Iris pigment epithelial cell (primary cell): ENCODE measurements at places on chromosomes 3 and 15.

- DNase-seq = no peak
Measured at GRCh38 chr3:197856199-197856816, 65.3 kb downstream of the LRCH3 start.

- DNase-seq = no peak
Measured at GRCh38 chr15:41435037-41435786, 18.3 kb downstream of the RTF1 start.

- no peak for DNase-seq
Measured at GRCh38 chr3:89311581-89311980, 204.2 kb downstream of the EPHA3 start.

DNA sequence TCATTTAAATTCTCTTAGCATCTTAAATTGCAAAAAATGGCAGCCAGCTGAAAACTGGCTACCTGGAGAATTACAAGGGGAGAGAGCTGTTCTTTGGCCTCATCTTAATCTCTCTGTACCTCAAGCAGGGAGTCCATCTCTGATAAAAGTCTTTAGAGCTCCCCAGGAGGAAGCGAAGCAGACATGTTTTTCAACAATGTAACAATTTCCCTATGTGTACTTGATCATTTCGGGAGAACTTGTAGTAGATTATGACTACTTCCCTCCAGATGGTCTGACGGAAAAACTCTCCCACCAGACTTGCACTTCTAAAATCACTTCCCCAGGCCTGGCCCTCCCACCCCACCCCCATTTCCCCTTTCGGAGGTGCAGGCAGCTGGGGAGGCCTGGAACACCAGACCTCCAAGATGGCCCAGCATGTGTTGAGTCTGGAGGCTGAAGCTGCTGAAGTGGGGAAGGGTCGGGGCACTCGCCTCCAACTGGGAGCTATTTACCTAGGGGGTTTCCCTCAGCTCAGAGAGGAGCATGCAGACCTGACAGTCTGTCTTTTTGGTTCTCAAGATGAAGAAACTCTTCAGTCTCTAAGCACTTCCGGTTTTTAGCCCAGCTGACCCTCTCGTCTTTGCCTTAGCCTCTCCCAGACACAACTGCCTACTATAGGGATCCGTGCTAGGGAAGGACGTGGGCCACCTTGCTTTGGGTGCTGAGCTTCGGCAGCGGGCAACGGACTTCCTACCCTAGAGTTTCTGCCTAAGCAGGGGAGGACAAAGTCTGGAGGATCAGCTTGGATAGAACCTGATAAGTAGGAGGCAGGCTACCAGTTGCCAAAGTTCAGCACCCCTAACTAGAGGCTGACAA is 164.0 kb upstream of the TBL1XR1 start:
- DNase-seq = no peak

DNA sequence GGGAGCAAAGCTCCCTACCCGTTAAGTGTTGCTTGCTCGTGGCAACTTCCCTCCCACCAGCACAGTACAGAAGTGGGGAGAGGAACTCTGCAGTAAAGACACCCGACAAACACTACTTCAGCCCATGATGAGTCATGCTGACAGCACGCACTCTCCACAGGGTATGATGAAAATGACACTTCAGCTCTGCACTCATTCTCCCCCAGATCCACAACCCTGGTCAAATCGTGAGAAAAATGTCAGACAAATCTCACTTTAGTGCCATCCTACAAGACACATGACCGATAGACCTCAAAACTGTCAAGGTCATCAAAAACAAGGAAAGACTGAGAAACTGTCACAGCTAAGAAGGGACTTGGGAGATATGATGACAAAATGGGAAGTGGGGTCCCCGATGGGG is 278.9 kb downstream of the OCA2 start:
- DNase-seq = peak; percentile 25

DNA sequence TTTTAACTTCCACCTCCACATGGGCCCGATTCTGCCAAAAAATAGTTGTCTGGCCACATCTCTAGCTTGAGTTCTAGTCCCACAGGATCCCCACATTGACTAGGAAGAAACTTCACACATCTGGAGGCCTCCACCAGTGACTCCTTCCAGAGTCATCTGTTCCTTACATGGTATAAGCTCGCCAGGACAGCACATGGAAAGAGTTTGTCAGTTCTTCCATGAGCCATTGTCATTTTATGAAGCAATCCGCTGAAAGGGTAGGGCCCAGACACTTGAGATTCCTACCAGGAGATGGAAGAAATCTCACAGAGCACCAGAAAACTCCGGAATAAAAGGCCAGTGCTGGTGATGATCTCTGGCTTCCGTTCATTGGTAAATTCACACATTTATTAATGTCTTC is 350.5 kb upstream of the ICE2 start:
- no peak for DNase-seq

GRCh38 chr3:42369304-42369703 is 41.1 kb downstream of the LYZL4 start:
- peak; percentile 9 for DNase-seq

DNA sequence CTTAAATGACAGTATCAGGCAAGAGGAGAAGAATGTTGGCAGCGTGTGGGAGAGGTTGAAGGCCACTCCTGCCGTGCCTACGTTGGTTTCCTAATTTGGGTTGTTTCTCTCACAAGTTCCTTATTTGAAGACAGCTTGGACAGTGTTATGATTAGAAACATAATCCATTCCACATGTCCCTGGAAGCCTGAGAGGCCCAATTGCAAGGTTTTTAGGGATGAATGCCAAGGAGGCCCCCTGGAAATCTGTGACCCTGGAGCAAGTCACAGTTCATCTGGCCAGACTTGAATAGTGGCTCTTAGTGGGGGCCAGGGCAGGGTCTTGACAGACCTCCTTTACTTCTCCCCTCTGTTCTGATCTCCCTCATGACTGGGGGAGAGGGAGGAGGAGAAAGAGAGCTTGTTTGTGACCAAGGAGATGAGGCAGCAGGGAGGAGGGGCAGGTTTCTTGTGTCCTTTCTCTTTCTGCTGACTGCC is 584.4 kb upstream of the TBL1XR1 start:
- peak; percentile 88 for DNase-seq

- DNase-seq = no peak
Measured at GRCh38 chr15:45744236-45744589, 109.4 kb downstream of the SQOR start.

DNA sequence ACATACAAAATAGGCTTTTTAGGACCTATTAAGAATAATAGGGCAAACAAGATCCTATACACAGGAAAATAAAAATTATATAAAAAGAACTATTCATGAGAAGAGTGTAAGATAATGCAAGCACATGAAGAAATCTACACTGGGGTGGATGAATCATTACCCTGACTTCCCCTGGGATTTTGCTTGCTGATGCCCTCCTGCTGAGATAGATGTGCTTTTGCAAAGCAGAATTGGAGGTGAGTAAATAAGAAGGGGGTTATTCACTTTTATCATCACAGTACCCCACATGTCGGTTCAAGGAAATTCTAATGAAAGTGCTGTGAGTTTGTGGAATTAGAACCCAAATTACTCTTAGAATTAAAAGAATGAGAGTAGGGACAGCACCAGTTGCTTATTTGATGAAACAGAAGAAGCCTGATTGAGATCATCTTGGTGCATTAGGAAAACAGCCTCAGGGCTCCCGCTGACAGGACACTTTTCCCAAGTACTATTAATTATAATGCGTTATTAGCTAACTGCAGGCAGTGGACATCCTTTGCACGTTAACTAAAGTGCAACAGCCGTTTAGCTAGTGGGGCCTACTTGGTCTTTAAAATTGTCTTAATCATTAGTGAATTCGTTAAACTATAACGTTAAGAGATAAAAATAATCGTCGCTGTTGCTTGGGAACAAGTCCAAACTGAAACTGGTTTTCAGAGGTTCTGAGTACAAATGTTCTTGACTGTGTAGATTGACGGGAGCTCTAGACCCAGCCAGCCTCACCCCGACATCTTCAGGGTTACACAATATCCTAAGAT is 48.4 kb downstream of the SLC2A2 start:
- peak; percentile 70 for DNase-seq

DNA sequence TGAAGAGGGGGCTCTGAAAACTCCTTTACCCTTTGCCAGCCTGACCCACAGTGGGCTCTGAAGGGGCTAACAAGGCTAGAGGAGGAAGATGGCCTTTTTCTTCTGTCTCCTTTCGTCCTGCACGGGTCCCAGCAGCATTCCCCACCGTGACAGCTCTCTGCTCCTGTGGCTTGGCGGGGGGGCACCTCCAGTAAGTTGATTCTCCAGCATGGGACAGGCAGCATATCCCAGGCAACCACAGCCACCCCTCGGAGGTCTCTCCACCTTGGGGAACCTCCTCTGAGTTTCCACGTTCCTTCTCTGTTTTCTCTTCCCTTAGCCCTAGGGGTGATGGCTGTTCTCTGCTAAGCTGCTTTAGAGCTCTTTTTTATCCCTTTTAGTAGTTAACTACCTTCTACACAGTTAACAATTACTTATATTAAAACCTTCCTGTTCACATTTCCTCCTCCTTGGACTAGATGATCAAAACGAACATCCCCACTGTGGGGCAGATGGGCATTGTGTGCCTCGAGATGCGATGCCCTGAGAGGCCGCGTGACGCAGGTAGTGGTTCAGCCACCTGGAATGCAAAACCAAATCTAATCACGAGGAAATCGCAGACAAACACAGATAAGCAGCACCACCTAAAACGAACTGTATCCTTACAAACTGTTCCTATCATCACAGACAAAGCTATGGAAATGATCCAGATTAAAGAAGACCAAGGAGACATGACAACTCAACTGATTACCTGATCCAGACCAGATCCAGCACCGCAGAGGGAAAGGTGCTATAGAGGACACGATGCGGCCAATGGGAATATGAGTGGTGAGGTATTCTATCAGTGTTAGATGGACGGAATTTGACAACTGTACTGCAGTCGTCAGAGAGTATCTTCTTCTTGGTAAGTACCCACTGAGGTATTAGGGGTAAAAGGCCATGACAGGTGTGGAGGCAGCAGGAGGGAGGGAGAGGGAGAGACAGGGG is 27.7 kb downstream of the TSPAN3 start:
- DNase-seq = no peak
